ENCODE measurements at places on chromosomes 2 and 18.

DNA sequence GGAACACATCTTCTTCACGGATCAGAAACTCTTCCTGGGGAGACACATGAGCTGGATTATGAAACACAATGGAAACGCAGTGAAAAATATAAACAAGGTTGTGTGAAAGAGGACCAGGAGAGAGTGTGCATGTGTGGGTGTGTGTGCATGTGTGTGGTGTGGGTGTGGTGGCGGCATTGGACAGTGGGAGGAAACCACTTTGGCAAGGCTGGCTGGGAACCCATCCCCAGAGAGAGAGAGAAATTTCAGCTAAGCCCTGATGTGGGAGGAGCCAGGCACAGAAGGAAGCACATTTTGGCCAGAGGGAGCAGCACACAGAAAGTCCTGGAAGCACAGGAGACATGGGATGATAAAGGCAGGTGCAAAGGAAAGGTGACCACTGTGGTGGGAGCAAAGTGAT, 147.6 kb upstream of the COPS8 start:
- DNase-seq, result no peak

DNA sequence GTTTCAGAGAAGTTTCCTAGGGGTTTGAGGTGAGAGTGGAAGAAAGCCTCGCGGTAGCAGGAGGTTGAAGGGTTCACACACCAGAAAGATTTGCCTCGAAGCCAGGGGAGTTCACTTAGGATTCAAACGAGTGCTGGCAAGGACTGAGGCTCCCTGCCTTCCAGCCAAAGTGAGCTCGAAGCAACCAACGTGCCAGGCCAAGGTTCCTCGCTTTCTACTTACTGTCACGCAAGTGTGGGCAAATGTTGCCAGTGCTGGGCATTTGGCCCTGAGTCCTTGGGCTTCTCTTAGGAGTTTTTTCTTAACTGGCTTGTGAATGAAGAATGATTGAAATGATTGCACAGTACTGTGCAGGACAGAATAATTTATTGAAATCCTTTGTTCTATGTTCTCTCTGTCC, 53.6 kb downstream of the TMEM178A start:
- no peak for DNase-seq

DNA sequence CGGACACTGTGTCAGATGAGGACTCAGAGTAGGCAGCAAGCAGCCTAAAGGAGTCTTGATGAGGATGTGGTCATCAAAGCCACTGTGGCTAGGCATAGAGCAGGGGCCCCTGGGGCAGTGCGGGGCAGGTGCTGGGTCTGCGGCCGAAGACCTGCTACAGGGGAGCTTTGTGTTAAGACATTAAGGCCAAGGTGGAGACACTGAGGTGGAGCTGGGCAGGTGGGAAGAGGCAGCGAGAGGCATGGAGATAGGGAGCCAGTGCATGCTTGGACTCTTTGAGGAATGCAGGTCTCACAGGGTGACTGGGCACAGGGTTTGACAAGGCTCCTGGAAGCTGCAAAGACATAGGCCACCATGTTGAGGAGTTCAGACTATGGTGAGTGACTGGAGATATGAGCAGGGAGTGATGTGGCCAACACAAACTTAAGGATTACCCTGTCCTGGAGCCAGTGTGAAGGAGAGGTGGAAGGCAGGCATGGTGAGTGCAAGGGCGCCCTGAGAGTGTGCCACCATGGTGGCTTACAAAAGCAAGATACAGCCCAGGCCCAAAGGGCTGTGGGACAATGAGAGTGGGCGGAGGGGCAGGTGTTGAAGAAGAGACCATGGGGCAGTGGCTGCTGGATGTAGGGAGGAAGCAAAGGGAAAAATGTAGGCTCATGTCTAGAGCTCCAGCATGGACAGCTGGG, 450.9 kb upstream of the HS6ST1 start:
- no peak for DNase-seq

DNA sequence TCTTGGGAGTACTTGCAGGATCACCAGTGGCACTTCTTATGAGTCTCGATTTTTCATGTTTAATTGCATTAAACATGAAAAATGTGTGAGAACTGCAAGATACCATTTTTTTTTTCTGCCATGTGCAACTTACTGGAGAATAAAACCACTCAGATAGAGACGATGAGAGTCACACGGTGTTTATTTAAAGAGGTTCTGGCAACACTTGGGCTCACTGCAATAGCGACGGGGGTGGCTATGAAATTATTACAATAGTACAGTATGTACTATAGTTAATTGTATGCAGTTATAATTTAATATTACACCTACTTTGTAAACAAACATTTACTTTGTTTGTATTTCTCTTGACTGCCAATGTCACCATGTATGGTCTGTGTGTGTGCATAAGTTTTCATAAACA, 479.8 kb downstream of the NUP35 start:
- no peak for DNase-seq

DNA sequence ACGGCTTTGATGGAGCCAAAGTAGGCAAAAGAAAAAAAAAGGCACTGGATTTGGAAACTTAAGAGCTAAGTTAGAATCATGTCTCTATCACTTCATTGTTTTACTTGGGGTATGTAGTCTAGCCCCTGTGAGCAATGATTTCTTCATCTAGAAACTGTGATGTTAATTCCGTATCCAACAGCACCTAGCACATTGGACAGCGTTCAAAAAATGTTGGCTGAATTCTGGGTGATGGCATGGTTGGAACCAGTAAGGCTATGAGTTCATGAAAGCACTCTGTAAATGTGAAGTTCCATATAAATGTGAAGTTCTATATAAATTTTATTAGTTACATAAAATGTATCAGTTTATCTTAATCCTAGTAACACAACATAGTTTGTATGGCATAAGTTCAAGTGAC, 308.5 kb upstream of the HNMT start:
- no peak for DNase-seq

DNA sequence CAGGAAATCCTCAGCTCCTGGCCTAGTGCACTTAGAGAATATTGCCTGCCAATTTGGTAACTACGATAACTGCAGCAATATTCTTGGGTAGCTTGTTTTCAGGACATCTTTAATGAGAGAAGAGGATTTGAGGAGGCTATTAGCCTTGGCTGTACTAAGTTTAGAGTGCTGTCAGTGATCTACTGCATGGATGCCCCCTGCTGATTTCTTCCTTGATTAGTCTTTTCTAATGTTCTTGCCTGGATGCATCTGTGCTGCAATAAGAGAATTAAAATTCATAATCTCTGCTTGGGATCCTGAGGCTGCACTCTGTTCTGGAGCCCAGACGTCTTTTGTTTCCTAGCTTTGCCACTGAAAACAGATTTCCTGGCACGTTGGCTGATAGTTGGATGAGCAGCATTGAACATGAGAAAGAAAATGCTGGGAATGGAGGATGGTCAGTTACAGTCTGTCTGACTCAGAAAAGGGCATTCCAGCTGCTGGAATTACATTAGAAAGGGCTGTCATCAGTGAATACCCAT, 115.4 kb downstream of the CCDC85A start:
- no peak for DNase-seq

DNA sequence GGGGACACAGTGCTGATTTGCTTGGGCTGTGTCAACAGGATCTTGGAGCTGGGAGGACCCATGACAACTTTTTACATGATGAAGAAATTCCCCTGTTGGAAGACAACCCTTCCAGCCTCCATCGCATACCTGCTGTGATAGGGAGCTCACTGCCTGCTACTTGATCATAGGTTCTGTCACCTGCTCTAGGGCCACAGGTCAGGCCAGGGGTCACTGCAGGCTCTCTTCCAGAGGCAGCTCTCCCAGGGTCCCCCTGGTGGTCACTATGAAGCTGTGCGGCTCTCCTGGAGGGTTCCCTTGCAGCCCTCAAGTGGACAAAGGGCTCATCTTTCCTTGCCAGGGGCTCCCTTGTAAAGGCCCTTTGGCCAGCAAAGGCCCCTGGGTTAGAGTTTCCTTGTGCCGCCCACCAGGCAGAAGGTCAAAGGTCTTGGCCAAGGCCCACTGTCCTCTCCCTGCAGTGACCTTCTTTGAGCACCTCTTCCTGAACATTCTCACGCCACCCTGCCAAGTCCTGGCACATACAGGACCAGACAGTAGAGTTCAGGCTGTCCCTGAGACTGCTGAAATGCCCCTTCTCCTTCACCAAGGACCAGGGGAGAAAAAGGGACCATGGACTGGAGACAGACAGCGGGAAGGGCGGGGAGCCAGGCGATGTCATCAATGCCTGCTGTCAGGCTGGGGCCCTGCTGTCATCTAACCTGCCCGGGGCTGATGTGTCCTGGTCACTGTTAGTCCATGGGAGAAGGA, 345.1 kb downstream of the DYSF start:
- DNase-seq, result no peak

- DNase-seq, result peak; percentile 70
Observed at GRCh38 chr2:72115110-72116080, 32.3 kb downstream of the CYP26B1 start.

GRCh38 chr2:62340994-62341484, 145.1 kb downstream of the B3GNT2 start:
- DNase-seq, result no peak

- DNase-seq, result no peak
Observed at GRCh38 chr18:55093808-55094207, 134.5 kb upstream of the CCDC68 start.

GRCh38 chr2:128394007-128394730, 75.5 kb upstream of the HS6ST1 start:
- DNase-seq, result no peak

GRCh38 chr2:130736487-130736886, 7.6 kb downstream of the GPR148 start:
- DNase-seq, result no peak

DNA sequence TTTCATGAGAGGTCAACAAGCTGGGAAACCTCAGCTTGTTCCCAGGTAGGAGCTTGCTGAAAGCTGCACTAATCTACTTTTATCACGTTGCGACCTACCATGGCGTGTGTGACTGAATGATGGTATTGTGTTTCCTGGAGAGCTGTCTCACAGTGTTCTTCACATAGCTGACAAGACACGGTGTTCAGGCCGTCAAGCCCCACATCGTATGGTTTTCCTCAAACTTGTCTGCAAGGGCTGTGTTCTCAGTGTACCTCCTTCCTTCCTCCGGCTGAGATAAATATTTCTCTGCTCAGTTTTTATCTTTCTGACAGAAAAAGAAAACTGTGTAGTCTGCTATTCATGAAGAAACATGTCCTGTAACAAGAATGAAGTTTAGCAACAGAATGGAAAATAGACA, 244.8 kb downstream of the DCDC2C start:
- DNase-seq, result no peak

DNA sequence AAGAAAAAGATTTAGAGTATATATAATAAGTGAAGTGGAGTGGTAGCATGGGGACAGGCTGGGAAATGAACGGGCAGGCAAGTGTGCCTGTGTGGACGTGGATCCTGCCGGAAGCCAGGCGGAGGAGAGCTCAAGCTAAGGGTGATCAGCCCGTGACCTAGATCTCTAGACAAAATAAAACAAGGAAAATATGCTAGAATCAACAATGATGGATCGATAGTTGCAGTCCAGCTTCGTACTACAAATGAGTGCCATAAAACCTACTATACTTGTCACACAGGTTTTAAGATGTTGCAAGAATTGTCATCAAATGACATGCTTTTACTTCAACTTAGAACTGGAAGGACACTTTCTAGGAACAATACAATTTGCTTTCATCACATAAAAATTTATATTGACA, 8.5 kb downstream of the EIF2AK2 start:
- DNase-seq, result no peak

DNA sequence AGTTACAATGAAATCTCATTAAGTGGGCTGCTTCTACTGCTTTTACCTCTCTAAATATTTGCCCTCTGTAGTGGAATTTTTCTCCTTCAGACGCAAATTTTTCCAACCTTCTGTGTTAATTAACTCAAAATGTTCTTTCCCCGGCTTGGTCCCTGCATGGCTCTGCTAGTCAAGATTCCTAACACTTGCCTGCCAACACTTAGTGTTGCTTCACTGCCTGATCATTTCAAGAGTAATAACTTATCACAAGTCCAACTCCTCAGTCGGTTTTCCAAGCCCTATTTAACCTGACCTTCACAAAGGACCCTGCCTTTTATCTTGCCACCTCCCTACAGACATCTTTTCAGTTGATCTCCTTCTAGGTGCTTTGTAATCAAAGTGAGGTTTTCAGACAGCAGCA, 142.7 kb downstream of the HRH4 start:
- DNase-seq, result no peak

DNA sequence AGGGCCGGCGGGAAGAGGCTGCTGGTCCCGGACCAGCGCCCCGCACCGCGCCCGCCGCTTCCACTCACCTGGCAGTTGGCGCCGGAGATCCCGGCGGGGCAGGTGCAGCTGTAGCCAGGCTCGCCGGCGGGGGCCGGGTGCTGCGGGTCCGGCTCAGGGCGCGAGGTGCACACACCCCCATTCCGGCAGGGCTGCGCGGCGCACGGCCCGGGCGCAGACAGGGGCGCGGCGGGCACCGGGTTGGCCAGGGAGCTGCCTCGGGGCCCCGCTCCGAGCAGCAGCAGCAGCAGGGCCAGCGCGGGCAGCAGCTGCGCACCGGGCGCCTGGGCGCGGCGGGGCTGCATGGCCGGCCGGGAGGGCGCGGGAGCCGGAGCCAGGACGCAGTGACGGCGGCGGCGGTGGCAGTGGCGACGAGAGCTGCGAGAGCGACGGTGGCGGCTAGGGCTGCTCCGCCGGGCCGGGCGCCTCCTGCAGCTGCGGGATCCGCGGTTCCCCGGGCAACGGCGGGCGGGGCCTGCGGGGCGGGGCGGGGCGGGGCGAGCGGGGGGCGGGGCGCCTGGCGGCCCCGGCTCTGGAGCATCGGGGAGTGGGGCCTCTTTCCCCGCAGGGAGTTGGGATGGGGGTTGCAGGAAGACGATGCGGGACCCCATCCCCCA, at the start of gene DNER:
DNER (minus strand) TSS at position 476 of the 656 bp plus-strand sequence; CDS start at position 344, 132 bp downstream.
- DNase-seq, result no peak

DNA sequence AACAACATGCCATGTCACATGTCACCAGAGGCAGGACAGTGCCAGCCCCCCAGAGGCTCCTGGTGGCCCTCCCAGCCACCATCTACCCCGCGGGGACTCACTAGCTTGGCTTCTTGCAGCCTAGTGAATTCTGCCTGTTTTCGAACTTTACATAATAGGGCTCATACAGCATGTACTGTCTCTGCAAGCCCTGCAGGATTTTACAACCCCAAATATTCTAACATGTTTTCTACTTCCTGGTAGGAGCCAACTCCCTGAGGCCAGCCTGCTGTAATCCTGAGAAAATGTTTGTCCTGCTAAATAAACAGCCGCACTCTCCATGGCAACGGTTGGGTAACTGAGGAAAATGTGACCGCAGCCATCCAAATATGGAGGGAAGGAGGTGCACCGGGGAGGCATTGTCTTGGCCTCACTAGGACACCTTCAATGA, 2.7 kb downstream of the PER2 start:
- DNase-seq, result peak; percentile 96

- DNase-seq, result no peak
Observed at GRCh38 chr2:48991415-48992131, 162.7 kb downstream of the FSHR start.

- no peak for DNase-seq
Observed at GRCh38 chr2:112698834-112699515, 21.8 kb upstream of the NT5DC4 start.

- no peak for DNase-seq
Observed at GRCh38 chr18:61988100-61988499, 95.3 kb upstream of the RNF152 start.

- DNase-seq, result no peak
Observed at GRCh38 chr2:241063093-241063551, 39.0 kb downstream of the MTERF4 start.

- DNase-seq, result no peak
Observed at GRCh38 chr2:181675254-181675653, 5.1 kb downstream of the NEUROD1 start.

GRCh38 chr18:74996055-74996454, 212.9 kb downstream of the PTGR3 start:
- DNase-seq, result no peak

GRCh38 chr2:7196883-7197282, 279.7 kb downstream of the RNF144A start:
- no peak for DNase-seq
